CD4-positive, alpha-beta memory T cell (primary cell): ENCODE measurements at places on chromosomes 2 and 18. TPM values are rescaled to one million over a fixed set of nuclear protein-coding genes. Genes with fewer than 3 reads are reported as not detected.

TMEM150A gene
- total RNA-seq = 13.3 TPM

ANKRD53 gene
- 0.20 TPM for total RNA-seq

ABHD1 gene
- total RNA-seq = 2.1 TPM

ASB18 gene
- total RNA-seq = not detected
